ENCODE measurements at places on chromosomes 16 and 17. TPM values are rescaled to one million over a fixed set of nuclear protein-coding genes. Genes with fewer than 3 reads are reported as not detected.

GRCh38 chr17:34917381-34917780, 43.9 kb downstream of the CCT6B start:
- DNase-seq: no peak

GRCh38 chr16:75506574-75506973, 11.3 kb upstream of the CHST6 start:
- DNase-seq: no peak

DNA sequence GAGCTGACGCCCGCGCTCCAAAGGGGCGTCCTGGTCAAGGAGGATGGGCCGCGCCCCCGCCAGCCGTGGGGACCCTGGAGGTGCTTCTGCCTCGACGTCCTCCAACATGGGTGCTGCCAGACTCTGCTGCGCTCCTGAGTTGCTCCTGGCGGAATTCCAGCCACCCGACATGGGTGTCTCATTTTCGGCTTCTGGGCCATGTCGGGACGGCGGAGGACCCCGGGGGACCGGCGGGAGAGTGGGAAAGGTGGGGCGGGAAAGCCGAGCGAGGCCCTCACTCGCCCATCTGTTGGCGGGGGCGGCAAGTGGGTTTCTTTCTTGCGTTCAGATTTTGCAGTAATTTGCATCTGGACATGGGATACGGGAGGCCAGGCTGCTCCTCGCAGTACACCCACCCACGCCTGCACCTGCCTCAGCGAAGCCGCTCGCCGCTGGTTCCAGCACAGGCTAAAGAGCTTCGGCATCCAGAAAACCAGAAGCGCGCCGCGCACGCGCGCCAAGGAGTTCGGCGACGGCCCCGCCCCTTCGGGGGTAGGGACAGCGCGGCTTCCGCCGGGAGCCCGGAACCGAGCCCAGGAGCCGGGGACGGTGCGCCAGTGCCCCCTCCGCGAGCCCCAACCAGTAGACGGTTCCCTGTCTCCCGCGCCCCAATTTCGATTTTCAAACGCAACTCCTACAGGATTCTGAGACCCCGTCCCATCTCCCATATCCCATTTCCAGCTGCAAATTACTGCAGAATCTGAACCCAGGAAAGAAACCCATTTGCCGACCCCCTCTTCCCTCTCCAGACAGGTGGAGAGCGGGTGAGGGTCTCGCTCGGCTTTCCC, at the start of gene ARMC7:
ARMC7 (plus strand) TSS at position 563 of the 827 bp plus-strand sequence. CDS start 320 bp downstream, outside the sequence.
- no peak for DNase-seq

DNA sequence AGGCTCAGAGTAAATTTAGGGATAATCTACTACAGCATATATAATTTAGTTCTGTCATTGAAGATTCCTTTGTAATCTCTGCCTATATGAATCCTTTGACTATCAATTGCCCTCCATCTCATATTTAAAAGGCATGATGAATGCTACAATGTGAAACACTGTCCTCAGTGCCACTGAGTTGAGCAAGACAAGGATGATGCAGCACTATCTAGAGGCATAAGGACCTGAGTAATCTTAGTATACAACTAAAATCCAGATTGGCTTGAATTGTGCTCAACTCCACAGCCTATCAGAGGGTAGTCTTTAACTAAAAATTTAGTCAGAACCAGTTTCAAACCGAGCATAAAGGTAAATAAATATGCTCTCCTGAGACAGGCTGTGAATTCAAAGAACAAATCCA, 11.6 kb upstream of the STRADA start:
- DNase-seq: no peak

DNA sequence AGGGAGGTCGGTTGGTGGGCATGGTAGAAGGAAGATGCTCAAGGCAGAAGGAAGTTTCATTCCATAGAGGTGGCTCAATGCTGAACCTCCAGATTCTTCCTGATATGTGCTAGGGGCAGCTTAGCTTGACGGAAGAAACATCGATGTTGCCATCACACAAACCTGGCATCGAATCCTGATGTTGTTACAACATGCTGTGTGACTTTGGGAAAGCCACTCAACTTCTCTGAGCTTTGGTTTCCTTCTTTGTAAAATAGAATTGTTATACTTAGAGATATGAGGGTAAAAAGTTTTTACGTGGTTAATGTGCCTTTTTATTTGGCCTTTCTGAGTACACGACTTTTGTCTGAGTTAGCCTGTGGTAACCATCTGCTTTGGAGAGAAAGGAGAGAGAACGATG, 287.9 kb downstream of the SHISA9 start:
- DNase-seq: no peak

DNA sequence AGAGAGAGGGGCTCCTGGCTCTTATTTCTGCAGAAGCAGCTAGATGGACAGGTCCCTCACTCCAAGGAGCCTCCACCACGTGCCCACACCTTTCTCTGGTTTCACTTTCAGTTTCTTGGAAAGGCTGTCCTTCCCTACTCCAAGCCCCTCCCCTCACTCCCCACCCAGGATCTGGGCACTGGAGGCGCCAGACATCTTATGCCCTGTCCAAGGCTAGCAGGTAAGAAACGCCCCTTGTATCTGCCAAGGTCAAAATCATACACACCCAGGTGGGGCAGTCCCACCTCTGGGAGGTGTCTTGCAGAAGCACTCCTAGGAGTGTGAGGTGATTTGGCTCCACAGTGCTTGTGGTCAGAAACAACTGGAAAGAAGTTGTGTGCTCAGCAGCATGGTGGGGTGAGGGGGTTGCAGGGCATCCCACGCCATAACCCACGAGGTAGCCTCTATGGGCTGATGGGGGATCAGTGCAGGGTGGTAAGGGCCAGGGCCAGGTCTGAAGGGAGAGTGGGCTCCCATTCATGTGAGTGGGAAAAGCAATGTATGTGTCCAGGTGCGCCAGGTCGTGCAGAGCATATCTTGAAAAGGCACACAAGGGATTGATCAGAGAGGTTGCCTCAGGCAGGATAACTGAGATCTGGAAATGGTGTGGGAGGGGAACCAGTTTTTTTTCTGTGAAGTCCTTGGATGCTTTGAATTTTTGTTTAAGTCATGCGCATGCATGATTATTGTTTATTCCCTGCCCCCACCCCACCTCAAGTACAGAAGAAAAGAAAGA, 31.8 kb upstream of the PRM1 start:
- DNase-seq: no peak

ABCA6 gene
- 4.5 TPM for polyA plus RNA-seq

GRCh38 chr17:74907012-74907411, 13.6 kb upstream of the FADS6 start:
- DNase-seq: no peak

- peak; percentile 26 for DNase-seq
These were observed 29.6 kb upstream of the PHOSPHO1 start for GRCh38 chr17:49260011-49260816.

- no peak for DNase-seq
These were observed 359.8 kb downstream of the TMEM114 start for GRCh38 chr16:8230497-8230896.

GRCh38 chr16:78462288-78463208, 363.1 kb downstream of the WWOX start:
- no peak for DNase-seq

DNA sequence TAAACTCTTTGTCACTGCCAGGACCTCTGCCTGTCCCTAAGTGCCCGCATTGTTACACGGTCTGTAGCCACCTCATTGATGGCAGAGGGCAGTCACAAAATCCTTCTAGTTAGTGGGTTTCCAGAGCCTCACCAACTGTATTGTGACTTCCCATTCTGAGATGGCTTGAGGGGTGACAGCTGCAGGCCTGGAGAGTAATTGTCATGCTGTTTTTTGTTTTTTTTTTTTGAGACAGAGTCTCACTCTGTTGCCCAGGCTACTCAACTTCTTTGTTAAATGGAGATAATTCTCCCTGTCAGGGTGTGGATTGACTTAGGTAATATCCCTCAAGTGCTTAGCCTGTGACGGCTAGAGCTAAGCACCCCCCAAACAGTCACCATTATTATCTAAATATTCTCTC, 77.9 kb downstream of the SDR42E1 start:
- DNase-seq: no peak

ABCA8 gene
- polyA plus RNA-seq: 1.2 TPM

GRCh38 chr16:87003414-87003755, 313.8 kb downstream of the C16orf95 start:
- DNase-seq: no peak

GRCh38 chr17:39754958-39755553, 17.3 kb downstream of the GRB7 start:
- no peak for DNase-seq

- no peak for DNase-seq
These were observed 95.7 kb upstream of the METRNL start for GRCh38 chr17:82983510-82984248.

DNA sequence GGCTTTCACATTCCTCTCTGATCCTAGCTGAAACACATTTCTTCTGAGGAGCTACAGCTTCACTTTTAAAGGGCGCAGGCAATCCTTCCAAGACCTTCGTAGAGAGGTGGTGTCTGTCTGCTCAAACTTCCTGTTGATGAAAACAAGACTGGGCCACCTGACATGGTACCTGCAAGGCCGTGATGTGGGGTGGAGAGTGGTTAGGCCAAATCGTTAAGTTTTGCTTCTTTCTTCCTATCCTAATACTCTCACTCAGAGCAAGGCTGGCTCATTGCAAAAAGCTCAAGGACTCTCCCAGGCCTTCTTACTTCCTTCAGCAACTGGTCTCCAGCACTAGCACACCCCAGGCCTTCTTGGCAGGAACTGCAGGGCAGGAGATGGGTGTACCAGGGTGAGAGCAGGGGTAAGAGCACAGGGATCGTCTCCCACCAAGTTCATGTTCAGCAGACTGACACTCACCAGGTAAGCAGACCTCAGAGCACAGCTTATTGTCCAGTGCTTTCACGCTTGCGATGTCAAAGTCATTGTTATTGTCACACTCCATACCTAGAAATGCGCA, 10.9 kb upstream of the FOXJ1 start:
- DNase-seq: no peak

SLC9A5 gene
- polyA plus RNA-seq: 4.3 TPM

DNA sequence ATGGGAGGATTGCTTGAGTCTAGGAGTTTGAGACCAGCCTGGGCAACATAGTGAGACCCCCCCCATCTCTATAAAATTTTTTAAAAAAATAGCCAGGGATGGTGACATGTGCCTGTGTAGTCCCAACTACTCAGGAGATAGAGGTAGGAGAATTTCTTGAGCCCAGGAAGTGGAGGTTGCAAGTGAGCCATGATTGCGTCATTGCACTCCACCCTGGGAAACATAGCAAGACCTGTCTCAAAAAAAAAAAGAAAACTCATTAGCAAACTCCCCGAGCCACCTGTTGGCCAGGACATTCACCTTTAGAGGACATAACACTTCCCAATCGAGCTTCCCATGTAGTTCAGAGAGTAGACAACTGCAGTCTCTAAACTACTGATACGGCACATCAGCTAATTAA, 274.2 kb downstream of the ABCC12 start:
- no peak for DNase-seq

DNA sequence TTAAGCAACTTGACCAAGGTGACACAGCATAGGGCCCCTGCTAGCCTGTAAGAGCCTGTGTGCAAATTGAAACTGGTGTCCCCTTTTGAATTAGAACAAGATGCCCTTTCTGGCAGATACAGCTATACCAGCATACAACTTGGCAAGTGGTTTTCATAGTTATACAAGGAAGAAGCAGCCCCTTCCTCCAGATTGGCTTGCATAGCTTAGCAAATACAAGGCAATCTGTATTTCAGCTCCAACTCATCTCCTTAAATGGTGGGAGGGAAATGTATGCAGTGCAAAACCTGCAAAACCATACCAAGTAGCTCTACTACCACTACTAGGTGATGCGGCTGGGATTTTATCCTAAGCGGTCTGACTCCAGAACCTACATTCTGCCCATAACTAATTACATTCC, 427.1 kb downstream of the HAPSTR1 start:
- no peak for DNase-seq

- DNase-seq: no peak
These were observed 24.4 kb upstream of the ADCY9 start for GRCh38 chr16:4140652-4141051.

GRCh38 chr16:61014869-61015268, 1021.4 kb downstream of the CDH8 start:
- DNase-seq: no peak

GRCh38 chr17:46772475-46773220, 45.8 kb downstream of the WNT3 start:
- DNase-seq: no peak

CHD9NB gene
- 11.6 TPM for polyA plus RNA-seq

DNA sequence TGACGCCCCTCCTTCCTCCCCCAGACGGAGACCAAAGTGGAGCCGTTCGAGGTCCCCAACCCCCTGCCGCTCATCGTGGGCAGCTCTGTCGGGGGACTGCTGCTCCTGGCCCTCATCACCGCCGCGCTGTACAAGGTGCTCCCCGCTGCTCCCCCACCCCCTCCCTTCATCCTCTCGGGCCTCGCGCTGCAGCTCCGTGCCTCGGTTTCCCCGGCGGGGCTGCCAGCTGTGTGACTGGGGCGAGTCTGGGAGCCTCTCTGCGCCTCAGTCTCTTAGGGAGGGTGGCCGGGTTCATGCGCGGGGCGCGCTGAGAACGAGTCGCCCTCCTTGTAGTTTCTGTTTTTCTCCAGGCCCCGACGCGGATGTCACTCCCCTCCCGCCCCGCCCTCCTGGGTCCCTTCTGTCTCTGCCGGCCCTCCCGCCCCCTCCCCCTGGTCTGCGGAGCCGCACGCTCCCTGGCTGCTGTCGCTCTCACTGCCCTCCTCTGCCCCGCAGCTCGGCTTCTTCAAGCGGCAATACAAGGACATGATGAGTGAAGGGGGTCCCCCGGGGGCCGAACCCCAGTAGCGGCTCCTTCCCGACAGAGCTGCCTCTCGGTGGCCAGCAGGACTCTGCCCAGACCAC, 23.7 kb upstream of the ITGAX start:
- DNase-seq: no peak

NLK gene
- polyA plus RNA-seq: 18.7 TPM

MRPL28 gene
- polyA plus RNA-seq: 36.9 TPM
